ENCODE measurements at places on chromosomes 5 and 9.
A peak's percentile ranks its signal among the peaks of the same experiment; 100 is the strongest.

GRCh38 chr9:127166111-127166510 is 43.7 kb upstream of the ANGPTL2 start:
- DNase-seq: no peak

DNA sequence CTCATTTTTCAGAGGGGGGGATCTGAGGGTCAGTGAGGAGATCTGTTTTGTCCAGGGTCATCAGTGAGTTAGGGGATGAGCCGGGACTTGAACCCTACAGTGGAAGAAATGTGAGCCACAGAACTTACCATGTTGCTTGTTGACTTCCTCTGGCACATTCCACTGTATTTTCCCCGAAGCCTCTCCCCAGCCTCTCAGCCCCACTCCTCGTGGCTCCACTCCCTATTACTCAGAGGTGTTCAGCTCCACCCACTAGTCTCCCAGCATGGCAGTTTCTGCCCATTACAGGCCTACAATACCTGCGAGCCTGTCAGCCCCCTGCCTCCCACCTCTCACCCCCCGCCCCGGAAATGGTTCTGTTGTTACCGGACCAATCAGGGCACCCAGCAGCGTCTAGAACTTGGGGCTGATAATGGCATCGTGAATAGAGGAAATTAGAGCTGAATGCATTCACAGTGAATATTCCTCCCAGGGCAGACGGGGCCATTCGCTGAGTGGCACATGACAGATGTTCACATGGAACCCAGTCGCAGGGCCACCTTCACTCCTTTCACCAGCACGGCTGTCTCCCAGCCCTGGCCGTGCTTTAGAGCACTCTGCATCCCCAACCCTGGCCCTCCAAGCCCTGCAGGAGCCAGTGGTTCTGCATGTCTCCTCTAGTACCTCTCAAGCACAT is 81.6 kb downstream of the KCNIP1 start:
- DNase-seq: no peak

DNA sequence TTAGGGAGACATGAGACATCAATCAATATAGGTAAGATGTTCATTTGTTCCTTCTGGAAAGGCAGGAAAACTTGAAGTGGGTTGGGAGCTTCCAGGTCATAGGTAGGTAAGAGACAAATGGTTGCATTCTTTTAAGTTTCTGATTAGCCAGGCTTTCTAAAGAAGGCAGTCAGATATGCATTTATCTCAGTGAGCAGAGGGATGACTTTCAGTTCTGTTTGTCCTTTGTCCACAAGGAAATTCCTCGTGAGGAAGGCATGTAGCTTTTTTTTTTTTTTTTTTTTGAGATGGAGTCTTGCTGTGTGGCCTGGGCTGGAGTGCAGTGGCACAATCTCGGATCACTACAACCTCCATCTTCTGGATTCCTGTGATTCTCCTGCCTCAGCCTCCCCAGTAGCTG is 155.3 kb upstream of the ABCA1 start:
- DNase-seq: no peak

DNA sequence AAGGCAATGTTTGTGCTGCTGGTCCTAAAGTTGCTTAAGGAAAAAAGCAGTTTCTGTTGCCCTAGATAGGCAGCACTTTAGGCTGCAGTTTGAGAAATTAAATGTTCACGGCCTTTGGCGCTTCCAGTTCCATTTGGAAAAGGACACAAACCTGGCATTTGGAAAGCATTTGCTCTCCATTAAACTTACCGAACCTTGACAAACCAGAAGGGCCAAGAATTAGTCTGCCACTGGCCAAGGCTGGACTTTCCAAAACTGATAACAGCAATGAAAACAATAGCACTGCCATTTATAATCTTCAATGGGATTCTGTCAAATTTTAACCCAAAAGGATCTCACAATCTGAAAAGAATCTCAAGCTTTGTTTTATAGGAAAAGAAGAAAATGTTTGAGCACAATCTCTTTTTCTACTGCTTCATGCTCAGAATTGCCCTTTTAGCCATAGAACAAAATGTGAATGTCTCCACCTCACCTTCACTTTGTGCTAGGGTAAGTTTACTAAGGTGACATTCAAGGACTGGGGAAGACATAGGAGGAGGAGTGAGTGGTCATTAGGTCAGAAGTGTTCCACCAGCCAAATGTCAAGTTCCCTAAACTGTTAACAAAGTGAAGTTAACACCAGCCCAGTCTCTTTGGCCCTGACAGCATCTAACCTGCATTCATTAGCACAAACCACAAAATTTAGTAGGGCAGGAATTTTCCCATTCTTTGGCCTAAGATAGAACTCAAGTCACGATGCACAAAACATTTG is 583.4 kb upstream of the DMAC1 start:
- no peak for DNase-seq

DNA sequence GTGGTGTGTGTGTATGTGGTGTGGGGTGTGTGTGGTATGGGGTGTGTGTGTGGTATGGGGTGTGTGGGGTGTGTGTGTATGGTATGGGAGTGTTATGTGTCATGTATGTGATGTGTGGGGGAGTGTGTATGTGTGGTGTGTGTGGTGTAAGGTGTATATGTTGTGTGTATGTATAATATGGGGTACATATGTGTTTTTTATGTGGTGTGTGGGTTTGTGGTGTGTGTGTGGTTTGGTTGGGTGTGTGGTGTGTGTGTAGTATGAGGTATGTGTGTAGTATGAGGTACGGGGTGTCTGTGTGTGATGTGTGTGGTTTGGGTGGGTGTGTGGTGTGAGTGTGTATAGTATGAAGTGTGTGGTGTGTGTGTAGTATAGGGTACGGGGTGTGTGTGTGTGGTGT is 11.4 kb downstream of the ECSCR start:
- no peak for DNase-seq

GRCh38 chr5:960551-960950 is 48.1 kb upstream of the NKD2 start:
- DNase-seq: no peak

DNA sequence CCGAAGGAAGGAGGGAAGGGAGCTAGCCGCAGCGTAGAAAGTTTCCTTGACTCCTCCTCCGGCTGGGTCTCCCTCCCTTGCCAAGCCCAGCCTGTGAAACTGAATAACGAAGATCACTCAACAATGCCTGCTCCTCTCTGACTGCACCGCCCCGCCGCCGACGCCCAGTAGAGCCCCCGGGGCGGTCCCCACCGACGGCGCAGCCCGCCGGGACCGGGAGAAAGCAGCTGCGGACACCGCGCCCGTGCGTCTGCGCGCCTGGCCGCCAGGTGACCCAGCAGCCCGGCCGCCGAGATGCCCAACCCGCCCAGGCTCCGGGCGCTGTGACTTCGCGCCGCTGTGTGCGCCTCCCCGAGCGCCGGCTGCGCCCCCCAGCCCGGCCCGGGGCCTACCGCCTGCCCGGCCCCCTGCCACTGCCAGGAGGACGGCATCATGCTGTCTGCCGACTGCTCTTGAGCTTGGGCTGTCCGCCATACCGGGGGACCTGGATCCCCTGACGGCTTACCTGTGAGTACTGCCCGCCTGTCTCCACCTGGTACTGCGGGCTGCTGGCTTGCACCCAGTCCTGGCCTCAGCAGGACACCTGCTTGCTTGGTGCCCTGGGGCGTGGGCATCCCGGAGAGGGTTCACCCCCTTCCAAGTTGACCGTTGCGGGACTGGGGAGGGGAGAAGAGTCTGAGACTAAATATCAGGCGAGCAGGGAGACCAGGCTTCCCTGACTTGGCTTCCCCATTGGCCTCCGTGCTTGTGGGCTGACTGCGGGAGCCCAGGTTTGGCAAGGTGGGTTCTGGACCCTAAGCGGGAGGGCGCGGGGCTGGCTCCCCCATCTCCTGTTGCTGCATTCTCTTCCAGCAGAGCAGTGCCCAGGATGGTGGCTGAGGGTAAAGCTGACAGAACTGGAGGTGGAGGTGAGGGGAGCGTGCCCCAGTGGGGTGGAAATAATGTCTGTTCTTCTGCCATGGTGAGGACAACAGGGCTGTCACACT is 26.2 kb upstream of the SPTLC1 start:
- DNase-seq: peak; percentile 62

- DNase-seq: no peak
Measured at GRCh38 chr9:130994135-130995085, 14.6 kb upstream of the LAMC3 start.

GRCh38 chr5:148336704-148337435 is 1.5 kb downstream of the SPINK9 start:
- no peak for DNase-seq

DNA sequence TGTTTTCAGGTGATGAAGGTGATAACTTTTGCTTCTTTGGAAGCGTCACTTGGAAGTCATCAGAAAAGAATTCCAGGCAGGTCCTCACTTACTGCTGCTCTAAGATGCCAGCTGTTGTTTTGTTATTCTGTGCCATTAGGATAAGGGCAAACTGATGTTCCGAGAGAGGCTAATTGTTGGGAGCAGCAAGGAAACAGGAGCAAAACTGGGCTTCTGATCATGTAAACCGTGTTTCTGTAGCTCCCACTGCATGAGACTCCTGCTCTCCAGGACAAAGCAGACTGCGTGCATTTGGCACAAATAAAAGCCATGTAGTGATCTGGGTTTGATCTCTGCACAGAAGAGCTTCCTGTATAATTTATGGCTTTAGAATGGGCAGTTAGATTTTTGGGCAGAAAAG is 248.2 kb downstream of the MAN2A1 start:
- DNase-seq: no peak

- no peak for DNase-seq
Measured at GRCh38 chr5:135834639-135835529, at the start of gene SLC25A48. Gene SLC25A48 (plus strand): TSS chr5:135834663. CDS start chr5:135834848, 185 bp downstream.

- no peak for DNase-seq
Measured at GRCh38 chr9:91405343-91406077, 18.1 kb downstream of the NFIL3 start.

GRCh38 chr5:132655821-132656773 is 1.9 kb upstream of the IL13 start:
- DNase-seq: no peak

DNA sequence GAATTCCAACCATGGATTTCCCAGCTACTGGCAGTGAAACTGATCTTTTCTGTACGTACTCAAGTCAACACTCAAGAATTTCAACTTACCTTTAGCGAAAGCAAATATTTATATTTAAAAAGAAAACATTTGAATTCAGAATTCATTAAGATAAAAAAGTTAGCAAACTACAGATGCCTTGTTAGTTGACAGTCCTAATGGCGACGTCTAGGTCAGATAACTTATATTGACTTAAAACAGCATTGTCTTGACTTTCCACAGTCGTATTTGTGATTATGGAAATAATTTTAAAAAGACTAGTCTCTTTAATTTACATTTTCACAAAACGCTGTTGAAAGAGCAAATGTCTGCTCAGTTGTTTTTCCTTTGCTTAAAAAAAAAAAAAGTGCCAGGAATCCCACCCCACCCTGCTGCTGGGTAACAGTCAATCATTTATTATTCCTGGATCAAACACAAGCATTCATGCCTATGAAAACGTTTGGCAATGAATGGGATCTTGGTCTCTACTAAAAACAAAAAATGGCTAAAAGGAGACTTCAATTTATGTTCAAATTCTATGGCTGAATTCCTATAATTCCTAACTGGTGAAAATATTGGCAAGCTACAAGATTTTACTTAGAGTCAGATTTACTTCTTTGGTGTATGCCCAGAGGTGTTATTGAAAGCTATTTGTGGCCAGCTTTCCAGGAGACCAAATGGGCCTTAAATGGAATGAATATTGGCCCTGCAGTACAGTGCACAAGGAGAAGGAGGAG is 22.0 kb downstream of the OR2S2 start:
- peak; percentile 59 for DNase-seq

DNA sequence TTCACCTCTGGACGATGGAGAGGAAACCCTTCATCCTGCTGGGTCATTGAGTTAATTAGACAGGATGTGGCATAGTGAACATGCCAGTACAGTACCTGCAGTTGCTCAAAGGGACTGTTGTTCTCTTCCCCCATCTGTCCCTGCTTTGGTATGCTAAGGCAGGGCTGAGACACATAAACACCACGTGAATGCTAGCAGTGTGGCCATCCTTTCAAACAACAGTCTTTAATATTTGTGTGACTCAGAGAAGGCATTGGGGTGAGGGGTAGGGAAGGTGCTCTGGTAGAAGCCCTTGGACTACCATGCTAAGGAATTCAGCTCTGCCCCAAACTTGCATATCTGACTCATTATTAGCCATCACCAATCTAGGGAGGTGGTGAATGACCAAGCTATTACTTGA is 180.2 kb upstream of the ZNF618 start:
- DNase-seq: no peak

- DNase-seq: no peak
Measured at GRCh38 chr5:2724831-2725230, 26.6 kb downstream of the IRX2 start.

GRCh38 chr5:95178046-95178651 is 106.7 kb downstream of the MCTP1 start:
- DNase-seq: peak; percentile 82

- DNase-seq: no peak
Measured at GRCh38 chr5:149240354-149240998, 31.2 kb upstream of the AFAP1L1 start.

DNA sequence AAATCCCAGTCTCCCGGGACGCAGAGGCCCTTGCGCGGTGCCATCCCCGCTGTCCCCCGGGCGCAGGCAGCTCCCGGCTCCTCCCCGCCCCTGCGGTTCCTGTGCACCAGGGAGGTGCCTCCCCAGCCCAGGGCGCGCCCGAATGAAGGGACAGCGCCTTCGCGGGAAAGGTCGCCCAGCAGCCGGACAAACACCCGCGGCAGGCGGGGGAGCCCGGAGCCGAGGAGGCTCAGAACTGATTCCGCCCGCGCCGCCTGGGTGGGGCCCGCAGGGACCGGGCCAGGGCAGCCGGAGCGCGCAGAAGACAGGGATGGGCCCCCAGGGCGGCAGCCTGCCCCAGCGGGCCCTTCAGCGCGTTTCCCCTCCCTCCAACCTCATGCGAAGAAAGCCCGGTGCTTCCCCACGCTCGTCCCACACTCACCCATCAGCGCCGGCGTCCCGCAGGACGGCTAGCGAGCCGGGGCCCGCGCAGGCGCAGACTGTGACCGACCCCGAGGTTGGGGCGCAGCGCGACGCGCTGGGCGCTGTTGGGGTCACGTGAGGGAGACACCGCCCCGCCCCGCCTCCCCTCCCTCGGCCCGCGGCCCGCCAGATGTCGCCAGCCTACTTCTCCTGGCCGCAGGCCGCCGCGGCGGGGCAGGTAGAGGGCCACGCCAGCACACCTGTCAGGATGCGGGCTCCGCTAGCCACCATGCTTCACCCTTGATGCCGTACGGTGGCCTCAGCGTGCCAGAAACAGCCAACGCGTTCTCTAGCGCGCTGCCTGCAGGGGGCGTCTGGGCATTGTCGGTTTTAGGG is at the start of gene SLC25A51:
Gene SLC25A51, minus strand, starts transcription at position 481 of the 798 bp plus-strand sequence. CDS start 15,577 bp downstream, outside the sequence.
- DNase-seq: peak; percentile 95

DNA sequence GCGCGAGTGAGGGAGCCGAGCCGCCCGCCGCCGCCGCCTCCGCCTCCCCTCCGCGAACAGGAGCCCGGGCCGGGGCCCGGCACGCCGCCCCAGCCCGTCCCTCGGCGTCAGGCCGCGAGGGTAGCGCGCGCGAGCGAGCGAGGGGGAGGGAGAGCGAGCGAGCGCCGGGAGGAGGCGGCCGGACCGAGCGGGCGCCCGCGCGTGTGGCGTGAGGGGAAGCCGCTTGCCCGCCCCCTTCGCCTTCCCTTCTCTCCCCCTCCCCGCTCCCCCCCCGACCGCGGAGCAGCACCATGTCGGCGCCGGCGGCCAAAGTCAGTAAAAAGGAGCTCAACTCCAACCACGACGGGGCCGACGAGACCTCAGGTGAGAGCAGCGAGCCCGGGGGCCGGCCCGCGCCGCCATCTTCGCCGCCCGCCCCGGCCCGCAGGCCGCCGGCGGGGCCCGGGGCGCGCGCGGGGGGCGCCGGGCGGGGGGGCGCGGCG is 312 bp downstream of the SET start:
- no peak for DNase-seq

- DNase-seq: peak; percentile 79
Measured at GRCh38 chr9:27088981-27089380, 20.0 kb upstream of the TEK start.

Data from choroid plexus epithelial cell (primary cell).